ENCODE measurements at places on chromosomes 2 and 18.

- DNase-seq = peak; percentile 2
Observed at GRCh38 chr2:98039085-98039756, 43.5 kb upstream of the TMEM131 start.

- DNase-seq = no peak
Observed at GRCh38 chr2:44706681-44707553, 234.6 kb upstream of the SIX3 start.

DNA sequence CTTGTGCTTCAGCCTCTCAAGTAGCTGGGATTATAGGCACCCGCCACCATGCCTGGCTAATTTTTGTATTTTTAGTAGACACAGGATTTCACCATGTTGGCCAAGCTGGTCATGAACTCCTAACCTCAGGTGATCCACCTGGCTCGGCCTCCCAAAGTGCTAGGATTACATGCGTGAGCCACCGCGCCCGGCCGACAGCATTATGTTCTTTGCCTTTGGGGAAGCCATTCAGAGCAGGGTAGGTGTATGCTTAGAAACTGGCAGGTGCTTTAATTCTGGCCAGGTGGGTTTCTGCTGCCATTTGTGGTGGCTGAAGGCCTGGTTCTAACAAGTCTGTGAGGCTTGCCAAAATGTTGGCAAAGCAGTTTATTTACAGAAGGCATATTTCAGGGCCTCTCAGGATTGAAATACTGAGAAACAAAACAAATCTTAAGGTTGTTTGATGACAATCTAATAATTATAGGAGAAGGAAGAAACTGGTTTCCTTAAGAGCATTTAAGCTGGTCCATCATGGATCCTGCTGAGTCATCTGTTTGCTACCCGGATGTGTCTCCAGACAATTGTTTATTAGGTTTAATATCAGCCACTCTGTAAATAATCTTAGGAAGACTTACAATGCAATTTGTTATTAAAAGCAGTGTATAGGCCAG lies 16.0 kb downstream of the SLC20A1 start:
- DNase-seq = no peak

DNA sequence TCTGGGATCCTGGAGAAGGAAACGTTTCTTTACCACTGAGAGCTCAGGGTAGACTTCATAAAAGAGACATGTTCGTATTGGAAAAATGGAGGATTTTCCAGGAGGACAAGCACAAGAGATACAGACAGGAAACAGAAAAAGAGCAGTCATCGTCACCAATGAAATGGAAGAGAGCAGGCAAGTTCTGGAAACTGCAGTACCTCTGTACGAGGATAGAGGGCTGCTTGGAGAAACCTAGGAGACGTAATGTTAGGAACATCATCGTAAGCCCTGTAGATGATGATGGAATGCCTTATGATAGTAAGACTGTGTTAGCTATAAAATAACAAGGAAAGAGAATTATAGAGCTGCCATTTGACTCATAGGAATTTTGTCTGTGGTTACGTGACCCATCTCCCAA lies 121.1 kb upstream of the KLHL14 start:
- DNase-seq = no peak

DNA sequence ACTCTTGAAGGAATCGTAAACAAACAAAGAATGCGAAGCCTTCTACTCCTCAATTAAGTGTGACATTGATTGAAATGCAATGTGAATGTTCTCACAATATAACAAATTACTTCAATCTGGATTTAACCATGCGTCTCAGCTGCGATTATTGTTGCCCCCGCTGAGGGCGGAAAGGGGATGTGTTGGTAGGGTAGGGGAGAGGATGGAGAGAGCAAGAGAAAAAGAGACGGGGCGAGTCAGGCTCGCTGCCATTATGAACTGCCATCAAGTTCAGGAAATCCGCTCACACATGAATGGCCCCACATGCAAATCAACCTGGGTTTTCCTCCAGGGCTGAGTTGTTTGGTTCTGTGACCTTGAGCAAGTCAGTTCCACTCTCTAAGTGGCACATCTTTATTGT lies 129.8 kb downstream of the PXDN start:
- DNase-seq = no peak

GRCh38 chr2:31943636-31944225 lies 67.1 kb downstream of the MEMO1 start:
- no peak for DNase-seq

- peak; percentile 4 for DNase-seq
Observed at GRCh38 chr2:157628477-157629415, at the start of gene ACVR1C. Gene ACVR1C, minus strand, starts transcription at chr2:157628864. Its CDS starts 220 bp downstream, at chr2:157628644.

DNA sequence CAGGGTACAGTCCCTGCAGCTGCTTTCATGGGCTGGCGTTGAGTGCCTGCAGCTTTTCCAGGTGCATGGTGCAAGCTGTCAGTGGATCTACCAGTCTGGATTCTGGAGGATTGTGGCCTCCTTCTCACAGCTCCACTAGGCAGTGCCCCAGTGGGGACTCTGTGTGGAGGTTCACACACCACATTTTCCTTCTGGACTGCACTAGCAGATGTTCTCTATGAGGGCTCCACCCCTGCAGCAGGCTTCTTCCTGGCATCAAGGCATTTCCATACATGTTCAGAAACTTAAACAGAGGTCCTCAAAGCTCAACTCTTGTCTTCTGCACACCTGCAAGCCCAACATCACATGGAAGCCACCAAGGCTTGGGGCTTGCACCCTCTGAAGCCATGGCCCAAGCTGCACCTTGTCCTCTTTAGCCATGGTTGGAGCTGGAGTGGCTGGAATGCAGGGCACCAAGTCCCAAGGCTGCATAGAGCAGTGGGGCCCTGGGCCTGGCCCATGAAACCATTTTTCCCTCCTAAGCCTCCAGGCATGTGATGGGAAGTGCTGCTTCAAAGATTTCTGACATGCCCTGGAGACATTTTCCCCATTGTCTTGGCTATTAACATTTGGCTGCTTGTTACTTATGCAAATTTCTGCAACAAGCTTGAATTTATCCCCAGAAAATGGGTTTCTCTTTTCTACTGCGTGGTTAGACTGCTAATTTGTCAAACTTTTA lies 250.2 kb upstream of the COPS8 start:
- DNase-seq = no peak

DNA sequence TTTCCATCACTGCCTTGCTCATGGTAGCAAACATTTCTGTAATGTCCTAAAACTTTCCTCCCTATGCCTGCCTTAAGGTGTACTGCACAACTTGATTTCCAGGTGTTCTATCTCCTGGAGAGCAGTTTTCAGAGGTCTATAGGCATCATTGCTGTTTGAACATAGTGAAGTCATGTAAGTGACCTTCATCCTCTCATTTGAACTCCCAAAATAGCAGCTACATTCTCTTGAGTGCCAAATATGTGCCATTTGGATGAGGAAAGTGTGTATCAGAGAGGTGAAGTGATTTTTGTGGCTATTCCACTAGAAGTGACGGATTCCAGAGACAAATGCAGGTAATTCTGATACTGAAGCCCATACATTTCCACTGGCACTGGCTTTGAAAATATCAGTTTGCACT lies 3.4 kb downstream of the PPP1R1C start:
- DNase-seq = no peak

GRCh38 chr2:63023444-63023843 lies 27.2 kb upstream of the OTX1 start:
- peak; percentile 66 for DNase-seq

- DNase-seq = no peak
Observed at GRCh38 chr2:26086155-26086637, 52.3 kb downstream of the RAB10 start.

GRCh38 chr2:151730262-151730975 lies 3.9 kb downstream of the NEB start:
- DNase-seq = no peak

- no peak for DNase-seq
Observed at GRCh38 chr2:226669905-226670304, 129.7 kb downstream of the IRS1 start.

DNA sequence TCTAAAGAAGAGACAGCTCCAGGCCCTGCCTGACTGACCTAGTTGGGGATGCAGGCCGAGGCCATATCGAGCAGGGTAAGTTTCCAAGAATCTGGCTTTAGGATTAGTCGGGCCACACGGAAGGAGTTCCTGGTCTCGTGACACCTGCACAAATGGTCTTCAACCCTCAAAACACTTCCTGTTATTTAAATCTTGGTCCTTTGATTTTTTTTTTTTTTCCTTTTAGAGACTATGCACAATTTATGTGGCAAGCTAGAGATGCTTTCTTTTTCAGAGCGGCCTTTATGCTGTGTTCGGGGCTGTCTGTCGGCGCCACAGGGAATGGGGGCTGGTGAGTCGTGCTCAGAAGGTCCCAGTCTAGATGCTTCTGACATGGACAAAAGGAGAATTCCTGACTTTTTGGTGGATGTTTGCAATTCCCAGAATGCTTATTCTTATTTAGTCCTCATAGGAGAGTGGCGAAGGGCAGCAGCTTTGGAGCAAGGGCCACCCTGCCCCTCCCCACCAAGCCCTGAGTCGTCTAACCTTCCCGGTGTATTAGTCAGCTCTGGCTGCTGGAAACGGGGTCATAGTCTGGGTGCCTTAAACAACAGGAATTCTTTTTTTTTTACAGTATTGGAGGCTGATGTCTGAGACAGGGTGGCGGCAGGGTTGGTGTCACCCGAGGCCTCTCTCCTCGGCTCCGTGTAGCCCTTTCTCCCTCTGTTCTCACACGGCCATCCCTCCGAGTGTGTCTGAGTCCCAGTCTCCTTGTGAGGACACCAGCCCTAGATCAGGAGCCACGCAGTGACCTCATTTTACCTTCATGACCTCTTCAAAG lies 27.4 kb downstream of the HPCAL1 start:
- no peak for DNase-seq

GRCh38 chr2:112674229-112674628 lies 28.5 kb downstream of the SLC20A1 start:
- DNase-seq = peak; percentile 97

- DNase-seq = no peak
Observed at GRCh38 chr2:86274918-86275275, 62.5 kb downstream of the REEP1 start.

DNA sequence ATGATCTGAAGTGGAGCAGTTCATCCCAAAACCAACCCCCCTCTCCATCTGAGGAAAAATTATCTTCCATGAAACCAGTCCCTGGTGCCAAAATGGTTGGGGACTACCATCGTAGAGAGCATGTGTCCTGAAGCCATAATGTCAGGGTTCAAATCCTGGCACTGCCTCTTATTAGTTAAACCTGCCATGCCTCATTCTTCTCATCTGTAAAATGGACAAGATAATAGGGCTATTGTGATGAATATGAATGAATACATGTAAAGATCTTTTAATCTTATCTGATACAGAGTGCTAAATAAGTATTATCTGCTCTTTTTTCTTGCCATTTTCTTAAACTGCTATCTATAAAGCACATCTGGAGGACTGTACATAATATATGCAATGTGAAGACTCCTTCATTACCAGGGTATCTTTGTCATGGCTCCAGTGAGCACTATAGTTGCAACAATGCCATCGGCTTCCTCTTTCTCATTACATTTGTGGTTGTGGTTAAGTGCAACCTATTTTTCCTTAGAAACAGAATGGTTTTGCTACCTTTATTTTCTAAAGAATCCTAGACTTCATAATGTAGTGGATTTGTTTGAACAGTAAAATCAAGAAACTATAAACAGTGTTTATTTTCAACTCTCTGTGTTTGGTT lies 27.0 kb downstream of the MFSD6 start:
- DNase-seq = peak; percentile 82

GRCh38 chr18:9287036-9287435 lies 47.5 kb upstream of the TWSG1 start:
- no peak for DNase-seq

DNA sequence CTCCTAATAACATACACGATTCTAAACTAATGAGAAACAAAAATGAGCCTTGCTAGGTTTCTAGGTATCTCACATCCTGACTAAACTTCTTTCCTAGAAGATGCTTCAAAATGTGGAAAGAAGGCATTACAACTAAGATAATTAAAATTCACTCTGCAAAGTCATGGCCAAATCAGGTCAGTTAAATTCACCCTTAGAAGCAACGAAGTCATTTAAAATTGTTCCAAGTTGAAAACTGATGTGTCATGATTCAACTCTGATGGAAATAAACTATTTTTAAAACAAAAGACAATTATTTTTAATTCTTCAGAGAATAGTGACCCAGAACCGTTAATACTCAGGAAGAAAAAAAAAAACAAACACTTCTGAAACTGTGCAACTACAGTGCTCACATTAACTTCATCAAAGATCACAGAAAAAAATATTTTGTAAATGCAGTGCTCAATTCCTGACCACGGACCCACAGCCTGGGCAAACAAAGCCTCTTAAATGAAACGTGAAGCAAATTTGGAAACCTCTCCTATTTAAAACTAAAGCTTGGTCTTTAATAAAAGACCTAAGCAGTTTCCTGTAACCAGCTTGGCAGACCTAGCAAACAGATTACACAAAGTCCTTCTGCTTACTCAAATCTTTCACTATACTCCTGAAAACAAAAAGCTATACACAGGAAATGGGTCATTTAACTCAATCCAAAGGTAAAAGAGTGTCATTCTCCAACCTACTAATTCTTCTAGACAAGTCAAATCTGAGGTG lies 39.0 kb downstream of the CHN1 start:
- DNase-seq = no peak

GRCh38 chr2:176446718-176447414 lies 177.6 kb downstream of the MTX2 start:
- DNase-seq = no peak

DNA sequence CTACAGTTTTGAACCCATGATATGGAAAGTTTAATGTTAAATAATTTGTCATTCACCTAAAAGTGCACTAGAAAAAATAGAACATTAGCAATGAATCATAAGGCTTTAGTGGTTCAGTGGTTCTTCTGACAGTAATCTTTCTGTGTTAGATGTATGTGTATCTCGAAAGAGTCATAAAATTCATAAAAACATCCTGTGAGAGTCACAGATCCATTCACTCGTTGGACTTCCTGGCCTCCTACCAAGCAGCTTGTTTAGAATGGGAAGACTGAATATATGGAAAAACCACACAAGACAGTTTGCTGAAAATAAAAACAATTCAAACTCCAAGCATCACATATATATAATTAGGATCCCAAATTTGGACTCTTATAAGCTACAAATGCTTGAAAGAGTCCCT lies 34.8 kb downstream of the ADNP2 start:
- no peak for DNase-seq

- DNase-seq = no peak
Observed at GRCh38 chr2:127094509-127095366, 12.2 kb downstream of the BIN1 start.

GRCh38 chr2:240182001-240182400 lies 41.5 kb upstream of the OTOS start:
- DNase-seq = no peak

DNA sequence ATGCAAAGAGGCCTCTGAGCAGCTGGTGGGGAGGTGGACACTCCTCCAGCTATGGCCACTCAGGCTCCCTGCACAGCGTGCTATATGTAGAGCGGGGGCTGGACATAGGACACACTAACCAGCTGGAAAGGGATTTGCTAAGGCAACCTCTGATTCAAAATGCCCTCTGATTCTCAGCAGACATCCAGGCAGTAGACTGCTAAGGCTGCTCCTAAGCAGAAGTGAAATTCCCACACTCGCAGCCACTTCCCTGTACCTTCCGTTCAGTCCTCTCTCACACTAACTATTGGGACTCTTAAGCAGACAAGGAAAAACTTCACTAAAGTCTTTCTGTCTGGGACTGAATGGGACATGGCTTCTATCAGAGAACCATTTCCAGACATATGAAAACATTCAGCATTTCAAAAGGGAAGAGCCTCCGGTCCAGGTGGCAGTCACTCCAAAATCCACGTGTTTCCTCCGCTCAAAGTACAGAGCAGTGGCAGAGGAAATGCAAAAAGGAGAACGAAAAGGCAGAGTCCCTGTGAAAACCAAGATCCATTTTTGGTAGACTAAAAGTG lies 265.8 kb downstream of the TTC32 start:
- DNase-seq = no peak

GRCh38 chr2:9629222-9630116 lies 1.3 kb downstream of the YWHAQ start:
- DNase-seq = no peak

All from AML-193 (cell line).